ENCODE measurements at places on chromosomes 4 and X.
A peak's percentile ranks its signal among the peaks of the same experiment; 100 is the strongest.

- no peak for DNase-seq
These were observed 47.5 kb downstream of the ATG4A start for GRCh38 chrX:108138814-108139702.

DNA sequence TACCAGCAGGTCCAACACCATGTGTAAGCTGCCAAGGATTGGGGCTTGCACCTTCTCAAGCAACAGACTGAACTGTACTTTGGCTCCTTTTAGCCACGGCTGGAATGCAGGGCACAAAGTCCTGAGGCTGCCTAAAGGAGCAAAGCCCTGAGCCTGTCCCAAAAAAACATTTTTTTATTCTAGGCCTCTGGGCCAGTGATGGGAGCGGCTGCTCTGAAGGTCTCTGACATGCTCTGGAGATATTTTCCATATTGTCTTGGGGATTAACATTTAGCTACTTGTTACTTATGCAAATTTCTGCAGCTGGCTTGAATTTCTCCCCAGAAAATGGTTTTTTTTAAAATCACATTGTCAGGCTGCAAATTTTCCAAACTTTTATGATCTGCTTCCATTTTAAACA lies 885.3 kb downstream of the GLUD2 start:
- DNase-seq: no peak

DNA sequence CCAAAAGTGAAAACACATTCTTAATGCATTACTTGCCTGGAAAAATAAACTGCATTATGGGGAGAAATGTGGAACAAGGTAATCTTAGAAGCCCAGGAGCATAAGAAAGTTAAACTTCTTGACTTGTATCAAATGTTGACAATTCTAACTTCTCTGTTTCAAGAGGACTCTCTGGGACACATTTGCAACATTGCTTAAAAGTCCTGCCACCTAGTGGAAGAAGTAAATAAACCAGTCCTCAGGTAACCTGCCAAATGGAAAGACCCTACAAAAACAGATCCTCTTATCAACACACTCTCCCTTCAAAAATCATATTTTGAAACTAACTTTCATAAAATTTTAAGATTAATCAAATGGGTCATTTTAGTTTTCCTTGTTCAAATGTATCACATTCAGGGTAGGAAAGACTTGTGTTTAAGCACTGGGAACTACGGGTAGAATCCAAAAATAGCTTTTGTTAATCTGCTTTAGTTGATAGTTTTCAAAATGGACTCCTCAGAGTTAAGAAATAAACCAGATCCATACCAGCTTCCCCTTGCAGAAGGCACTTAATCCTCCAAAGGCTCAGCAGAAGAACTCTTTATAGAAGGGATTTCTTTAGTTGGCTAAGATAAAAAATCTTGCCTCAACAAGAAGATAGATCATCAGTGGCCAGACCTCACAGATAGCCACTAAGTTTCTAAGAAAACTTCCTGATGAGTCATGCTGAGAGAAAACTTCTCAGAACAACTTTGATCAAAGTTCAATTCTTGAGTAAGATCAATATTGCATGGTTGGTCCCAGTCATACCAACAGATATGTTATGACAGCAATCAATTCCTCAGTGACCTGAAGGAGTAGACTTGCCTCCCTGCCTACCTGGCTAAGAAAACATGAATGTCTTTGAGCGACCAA lies 141.7 kb downstream of the HHIP start:
- no peak for DNase-seq

GRCh38 chr4:154973244-154974035 lies 192.4 kb downstream of the RBM46 start:
- DNase-seq: no peak

- no peak for DNase-seq
These were observed 159.5 kb upstream of the FAT4 start for GRCh38 chr4:125155251-125155650.

- no peak for DNase-seq
These were observed 128.4 kb downstream of the NAA11 start for GRCh38 chr4:79197275-79198009.

GRCh38 chr4:22417408-22417807 lies 98.5 kb downstream of the ADGRA3 start:
- DNase-seq: no peak

DNA sequence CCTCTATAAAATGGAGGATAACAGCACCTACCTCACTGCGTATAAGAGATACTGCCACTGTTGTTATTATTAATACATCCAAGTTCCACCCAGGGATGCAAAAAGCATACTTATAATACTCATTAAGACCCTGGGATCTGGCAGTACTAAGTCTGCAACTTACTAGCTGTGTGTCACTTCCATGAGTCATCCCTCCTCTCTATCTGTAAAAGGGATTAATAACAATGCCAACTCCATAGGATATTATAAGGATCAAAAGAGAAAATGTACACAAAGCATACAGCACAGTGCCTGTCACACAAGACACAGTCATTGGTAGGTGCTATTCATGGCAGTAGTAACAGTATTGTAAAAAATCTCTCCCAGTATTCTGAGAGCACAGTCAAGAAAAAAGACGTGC lies 216.7 kb downstream of the HS6ST2 start:
- no peak for DNase-seq

DNA sequence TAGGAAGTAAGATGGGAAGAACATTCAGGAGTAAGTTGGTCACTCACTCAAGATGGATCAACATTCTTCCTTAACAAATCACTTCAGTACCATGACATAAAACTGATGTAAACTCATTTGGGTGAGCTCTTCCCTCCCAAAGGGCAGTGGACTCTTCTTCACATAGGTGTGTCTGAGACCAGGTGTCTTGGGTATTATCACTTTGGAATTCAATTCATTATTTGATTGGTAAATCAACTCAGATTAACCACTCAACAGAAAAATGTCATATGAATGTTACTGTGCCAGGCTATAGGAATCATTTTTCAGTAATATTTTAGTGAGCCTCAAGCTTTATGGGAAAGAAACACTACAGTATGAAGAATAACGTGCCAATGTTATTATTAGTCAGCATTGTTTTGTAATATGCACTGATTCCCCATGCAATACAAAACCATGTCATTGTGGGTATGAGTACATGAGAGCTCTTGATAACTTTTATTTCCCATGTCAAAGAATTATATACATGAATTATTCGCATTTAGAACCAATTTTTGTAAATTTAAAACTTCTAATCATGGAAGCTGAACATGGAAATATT lies 58.6 kb upstream of the ETNPPL start:
- DNase-seq: no peak

DNA sequence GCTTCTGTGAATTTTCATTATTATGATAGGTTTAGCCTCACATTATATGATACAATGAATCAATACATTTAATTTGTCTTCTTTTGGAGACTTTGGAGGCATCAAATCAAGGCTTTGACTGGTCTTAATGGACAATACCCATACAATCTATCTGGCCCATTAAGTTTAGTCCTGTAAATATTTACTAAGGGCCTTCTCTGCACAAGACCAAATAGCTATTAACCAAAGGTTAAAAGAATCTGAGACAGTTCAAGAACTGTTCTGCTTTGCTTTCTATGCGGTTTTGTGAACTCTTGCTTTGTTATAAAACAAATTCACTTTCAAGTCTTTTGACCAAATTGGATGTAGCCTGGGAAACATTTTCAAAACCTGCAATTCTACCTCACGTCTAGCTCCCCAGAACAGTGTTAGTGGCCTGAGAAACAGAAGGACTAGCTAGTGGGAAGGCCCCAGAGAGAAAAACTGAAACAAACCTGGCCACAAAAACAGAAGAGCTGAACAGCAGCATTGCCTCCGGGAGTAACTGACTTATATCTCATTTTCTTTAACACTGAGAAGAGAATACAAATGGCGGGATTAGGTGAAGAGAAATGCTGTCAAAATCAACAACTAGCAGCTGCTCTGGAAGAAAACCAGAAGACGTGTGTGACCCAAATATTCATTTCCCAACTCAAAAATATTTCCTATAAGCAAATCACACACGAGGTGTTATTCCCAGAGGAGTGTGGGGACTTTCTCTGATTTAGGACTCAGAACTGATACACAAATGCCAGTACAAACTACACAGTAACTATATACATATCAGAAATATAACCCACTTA lies 548 bp downstream of the TLR1 start:
- DNase-seq: no peak

DNA sequence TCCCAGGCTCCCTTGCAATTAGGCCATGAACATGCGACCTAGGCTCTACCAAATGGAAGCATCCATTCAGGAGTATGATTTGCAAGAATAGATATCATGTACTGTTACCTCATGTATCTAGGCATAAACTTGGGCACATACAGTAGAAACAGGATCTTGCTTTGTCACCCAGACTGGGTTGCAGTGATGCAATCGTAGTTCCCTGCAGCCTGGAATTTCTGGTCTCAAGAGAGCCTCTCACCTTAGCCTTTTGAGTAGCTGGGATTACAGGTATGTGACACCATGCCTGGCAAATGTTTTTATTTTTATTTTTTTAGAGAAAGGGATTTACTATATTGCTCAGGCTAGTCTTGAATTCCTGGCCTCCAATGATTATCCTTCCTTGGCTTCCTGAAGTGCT lies 994.2 kb downstream of the ADGRL3 start:
- no peak for DNase-seq

GRCh38 chr4:15303052-15303641 lies 124.7 kb upstream of the C1QTNF7 start:
- DNase-seq: no peak

GRCh38 chr4:169573889-169574288 lies 38.5 kb downstream of the NEK1 start:
- no peak for DNase-seq

DNA sequence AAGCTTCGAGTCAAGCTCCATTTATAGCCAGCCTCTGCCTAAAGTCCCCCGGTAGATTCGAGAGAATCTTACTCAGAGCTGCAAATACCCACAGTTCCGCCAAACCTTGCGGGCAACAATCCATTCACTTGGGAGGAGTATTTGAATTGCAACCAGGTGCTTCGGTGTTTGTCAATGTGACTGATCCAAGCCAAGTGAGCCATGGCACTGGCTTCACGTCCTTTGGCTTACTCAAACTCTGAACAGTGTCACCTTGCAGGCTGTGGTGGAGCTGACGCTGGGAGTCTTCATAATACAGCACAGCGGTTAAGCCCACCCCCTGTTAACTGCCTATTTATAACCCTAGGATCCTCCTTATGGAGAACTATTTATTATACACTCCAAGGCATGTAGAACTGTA lies 11.2 kb downstream of the CD40LG start:
- DNase-seq: no peak

DNA sequence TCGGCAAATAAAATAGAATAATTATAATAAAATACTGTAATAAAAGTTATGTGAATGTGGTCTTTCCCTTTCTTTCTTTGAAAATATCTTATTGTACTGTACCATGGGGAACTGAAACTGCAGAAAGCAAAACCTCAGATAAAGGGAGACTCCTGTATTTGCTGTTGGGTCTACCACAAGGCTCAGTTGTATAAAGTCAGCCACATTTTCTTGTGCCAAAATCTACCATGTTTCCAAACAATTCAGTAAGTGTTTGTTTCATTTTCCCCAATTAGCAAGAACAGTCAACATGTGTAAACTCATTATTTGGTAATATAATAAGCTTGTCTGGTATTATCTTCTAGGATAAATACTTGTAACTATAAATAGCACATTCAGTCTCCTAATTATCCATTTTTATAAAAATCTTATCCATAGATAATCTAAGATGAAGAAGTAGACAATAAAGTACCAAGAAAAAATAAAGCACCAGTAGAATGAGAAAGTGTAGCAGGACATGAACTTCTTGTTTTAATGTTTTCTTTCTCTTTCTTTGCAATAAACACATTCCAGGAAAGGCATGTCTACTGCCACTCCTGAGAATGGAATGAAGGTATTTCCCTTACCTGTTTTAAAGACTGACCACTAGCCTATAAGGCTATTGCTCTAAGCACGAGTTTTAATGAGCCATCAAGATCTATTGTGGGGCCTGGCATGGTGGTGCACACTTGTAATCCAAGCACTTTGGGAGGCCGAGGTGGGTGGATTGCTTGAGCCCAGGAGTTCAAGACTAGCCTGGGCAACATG lies 15.0 kb upstream of the OTUD4 start:
- DNase-seq: no peak

GRCh38 chr4:71151054-71151453 lies 157.6 kb downstream of the DCK start:
- no peak for DNase-seq

DNA sequence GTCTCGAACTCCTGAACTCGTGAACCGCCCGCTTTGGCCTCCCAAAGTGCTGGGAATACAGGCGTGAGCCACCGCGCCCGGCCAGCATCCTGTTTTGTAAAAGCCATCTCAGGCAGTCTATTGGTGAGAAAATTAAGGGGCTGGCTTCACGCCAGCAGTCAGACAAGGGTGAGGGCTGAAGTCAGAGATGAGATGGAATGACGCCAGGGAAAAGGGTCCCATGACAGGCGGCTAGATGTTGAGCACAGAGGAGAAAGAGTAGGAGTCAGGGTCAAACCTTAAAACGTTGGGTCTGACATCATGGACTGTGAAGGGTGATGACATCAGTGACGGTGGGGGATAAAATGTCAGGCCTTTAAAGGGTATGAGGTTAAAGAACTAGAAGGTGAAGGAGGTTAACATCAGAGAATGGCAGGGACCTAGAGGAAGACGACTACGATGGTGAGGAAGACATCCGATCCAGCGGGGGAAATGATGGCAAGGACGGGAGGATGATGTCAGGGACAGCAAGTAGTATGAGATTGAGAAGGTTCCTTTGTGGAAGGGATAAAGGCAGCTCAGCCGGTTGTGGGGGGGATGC lies 504 bp upstream of the RBM3 start:
- peak; percentile 44 for DNase-seq

DNA sequence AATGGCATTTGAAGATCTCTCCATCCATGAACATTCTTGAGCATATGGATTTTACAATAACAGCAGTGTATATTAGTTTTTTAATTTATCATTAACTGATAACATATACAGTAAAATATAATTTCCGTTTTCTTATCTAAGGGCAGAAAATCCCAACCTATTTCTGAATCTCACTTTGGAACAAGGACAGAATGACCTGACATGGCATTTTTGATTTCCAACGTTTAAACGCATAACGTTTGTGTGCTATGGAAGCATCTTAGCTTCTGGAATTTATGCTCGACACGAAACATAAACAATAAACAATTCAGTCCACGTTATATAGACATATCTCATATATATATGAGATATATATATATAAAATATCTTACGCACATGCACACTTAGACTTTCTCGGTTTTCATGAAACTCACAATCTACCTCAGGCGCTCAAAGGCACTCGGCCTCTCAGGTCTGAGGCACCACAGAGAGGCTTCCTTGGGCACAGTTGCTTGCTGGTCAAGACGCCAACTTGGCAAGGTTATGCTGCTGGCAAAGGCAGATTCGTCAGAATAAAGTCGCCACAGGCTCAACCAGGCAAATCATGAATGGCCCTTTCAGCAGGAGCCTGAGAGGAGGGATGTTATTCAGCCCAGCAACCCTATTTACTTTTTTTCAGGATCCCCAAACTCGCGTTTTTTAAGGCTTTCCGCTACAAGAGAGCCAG lies 1.0 kb upstream of the UGT8 start:
- no peak for DNase-seq
